Endothelial cell of umbilical vein (primary cell): ENCODE measurements at places on chromosomes 3 and 15. TPM values are rescaled to one million over a fixed set of nuclear protein-coding genes. Genes with fewer than 3 reads are reported as not detected.

DNA sequence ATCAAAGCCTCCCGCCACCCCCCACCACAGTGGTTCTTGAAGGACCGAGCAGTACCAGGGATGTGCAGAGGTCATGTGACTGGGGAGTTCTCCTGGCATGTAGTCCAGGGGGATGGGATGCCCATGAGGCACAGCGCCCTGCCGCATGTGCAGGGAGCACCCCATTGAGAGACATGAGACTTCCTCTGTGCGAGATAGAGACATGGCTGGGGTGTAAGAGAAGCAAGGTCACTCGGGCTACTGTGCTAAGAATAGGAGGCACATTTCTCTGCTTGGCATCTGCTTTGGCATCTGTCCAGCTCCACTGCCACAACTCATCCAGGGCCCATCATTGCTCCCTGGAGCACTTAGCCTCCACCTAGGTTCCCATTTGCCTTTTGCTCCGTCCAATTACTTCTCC lies 2.4 kb upstream of the CYP1A1 start:
- no peak overlapping the region for H3K27ac ChIP-seq
- no peak for DNase-seq
- H3K27me3 ChIP-seq = no peaks in the 10 kb centered on the region
- no peak overlapping the region for H3K4me3 ChIP-seq
- H3K4me1 ChIP-seq = peaks cover 12% of the 10 kb centered on the region

LRTM1 gene
- polyA plus RNA-seq = not detected in 2 replicates

DNA sequence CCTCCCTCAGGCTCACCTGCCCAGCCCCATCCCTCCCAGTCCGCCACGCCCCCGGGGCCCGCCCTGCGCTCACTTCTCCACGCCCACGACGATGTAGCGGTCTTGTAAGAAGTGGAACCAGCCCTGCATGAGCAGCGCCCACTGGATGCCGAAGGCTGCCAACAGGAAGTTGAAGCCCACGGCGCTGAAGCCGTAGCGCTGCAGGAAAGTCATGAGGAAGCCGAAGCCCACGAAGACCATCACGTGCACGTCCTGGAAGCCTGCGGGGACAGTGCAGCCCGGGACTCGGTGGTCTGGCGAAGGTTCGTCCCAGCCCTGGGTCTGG lies 9.7 kb downstream of the RHCG start:
- H3K36me3 ChIP-seq = no peaks in the 10 kb centered on the region
- no peak overlapping the region for H3K4me3 ChIP-seq
- peaks cover 8% of the 10 kb centered on the region for H3K27me3 ChIP-seq
- no peak overlapping the region for H3K27ac ChIP-seq
- H3K4me1 ChIP-seq = no peaks in the 10 kb centered on the region
- no peak for DNase-seq

DNA sequence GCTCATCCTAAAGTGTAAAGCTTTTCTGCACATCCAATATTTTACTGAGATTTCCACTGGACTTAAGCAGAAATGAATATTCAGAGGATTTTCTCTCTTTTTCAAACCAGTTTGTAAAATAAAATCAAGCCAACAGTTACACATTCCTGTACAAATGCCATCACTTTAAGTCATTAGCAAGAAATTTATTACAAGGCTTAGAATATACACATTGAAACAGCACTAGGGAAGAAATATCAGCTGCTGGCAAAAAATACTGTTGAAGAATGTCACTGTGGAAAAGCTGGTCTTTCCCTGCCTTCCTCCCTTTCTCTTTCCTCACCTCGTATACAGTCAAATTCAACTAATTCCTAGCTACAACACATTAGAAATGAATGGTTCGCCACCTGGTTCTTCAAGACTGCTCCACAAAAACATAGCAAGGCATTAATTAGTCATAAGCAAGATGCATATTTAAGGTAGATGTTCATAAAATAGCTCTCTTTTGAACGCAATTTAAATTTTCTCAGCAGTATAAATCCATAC lies 21.3 kb downstream of the PLOD2 start:
- peaks cover 11% of the 10 kb centered on the region for H3K4me1 ChIP-seq
- H3K36me3 ChIP-seq = no peaks in the 10 kb centered on the region
- DNase-seq = no peak
- H3K27ac ChIP-seq = no peak overlapping the region
- no peak overlapping the region for H3K4me3 ChIP-seq

DNA sequence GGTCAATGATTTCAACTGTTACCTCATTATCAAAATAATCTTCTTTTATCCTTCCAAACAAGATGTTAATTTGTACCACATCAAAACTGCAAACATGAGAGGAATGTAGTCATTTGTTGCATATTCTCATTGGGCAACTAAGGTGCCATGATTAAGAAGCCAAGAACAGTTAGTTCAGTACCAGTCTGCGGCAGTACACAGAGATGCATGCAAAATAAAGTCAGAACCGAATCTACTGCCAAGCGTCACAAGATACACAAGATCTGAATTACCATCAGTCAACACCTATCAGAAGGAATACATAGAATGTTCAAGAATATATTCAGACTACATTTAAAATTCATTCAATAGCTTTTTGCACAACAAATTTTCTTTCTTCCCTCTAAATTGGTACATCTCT lies 127.6 kb upstream of the SPATA12 start:
- H3K27ac ChIP-seq = no peak overlapping the region
- peaks cover 56% of the 10 kb centered on the region for H3K4me1 ChIP-seq
- no peaks in the 10 kb centered on the region for H3K36me3 ChIP-seq

DNA sequence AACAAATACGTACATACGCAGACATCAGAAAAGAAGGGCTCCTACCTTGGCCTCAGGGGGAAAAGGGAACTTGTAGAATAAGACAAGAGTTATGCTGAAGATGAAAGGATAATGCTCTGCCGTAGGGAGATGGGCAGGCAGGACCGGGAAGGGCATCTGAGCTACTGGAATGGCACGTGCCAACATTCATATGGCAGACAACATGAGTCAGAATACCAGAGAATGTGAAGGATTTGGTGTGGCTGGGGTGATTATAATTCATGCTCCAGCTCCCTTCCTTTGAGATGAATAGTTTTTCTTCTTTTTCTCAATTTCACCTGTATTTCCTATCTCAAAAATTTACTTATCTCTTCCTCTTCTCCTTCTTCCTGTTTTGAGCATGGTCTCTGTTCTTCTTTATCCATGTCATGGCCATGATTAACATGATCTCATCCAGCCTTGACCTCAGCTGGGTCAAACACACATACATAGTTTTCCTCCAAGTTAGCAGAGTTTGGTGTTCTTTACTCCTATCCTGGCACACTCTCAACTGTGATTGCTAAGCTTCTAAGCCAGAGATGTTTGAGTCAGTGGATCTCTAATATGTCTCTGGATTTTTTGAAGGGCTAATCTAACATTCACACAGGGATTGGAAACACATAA lies 507.0 kb downstream of the FOXP1 start:
- no peaks in the 10 kb centered on the region for H3K36me3 ChIP-seq
- no peak overlapping the region for H3K4me3 ChIP-seq
- no peak overlapping the region for H3K27ac ChIP-seq
- no peak for DNase-seq

GRCh38 chr3:12159227-12159601 lies 502 bp upstream of the TIMP4 start:
- peaks cover 3% of the 10 kb centered on the region for H3K27me3 ChIP-seq
- no peaks in the 10 kb centered on the region for H3K36me3 ChIP-seq
- no peak for DNase-seq
- no peak overlapping the region for H3K4me3 ChIP-seq

STRIT1 gene
- polyA plus RNA-seq = not detected in 2 replicates

GRCh38 chr3:11956781-11957180 lies 47.4 kb upstream of the SYN2 start:
- H3K4me1 ChIP-seq = no peaks in the 10 kb centered on the region
- H3K36me3 ChIP-seq = no peaks in the 10 kb centered on the region
- H3K4me3 ChIP-seq = no peak overlapping the region

GRCh38 chr3:21694506-21694905 lies 56.5 kb downstream of the ZNF385D start:
- H3K27me3 ChIP-seq = no peaks in the 10 kb centered on the region
- DNase-seq = no peak
- H3K27ac ChIP-seq = no peak overlapping the region
- H3K36me3 ChIP-seq = no peaks in the 10 kb centered on the region
- H3K4me3 ChIP-seq = no peak overlapping the region

ALPK3 gene
- 18.4 and 18.7 TPM in 2 replicates for polyA plus RNA-seq
